ENCODE measurements at places on chromosomes 3 and 15.

DNA sequence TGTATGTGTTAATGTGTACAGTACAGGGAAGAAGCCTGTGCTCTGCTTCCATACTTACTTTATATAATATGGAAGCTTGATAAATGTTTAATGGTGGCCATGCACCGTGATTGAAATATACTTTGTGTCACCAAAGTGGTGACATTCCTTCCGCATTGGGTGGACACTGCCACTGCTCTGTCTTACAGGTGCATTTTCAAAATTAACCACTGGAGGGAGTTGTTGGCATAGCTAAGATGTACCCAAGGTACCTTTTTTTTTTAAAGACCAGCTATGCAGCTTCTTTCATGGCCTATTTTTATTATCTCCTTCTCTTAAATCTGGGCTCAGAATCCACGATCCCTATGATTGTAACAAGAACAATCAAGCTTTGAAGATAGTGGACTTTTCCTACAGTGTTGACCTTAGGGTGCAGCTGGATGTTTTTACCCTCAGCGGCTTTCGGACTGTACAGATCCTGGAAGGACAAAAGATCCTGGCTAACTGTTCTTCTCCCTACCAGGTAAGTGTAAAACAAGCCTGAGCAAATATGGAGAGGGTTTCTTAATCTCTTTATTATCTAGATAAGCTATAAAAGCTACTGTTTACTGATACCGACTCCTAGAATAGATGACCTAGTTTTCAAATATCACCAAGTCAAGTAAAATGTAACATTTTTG is 21.6 kb upstream of the PAK6 start:
- DNase-seq, result no peak

DNA sequence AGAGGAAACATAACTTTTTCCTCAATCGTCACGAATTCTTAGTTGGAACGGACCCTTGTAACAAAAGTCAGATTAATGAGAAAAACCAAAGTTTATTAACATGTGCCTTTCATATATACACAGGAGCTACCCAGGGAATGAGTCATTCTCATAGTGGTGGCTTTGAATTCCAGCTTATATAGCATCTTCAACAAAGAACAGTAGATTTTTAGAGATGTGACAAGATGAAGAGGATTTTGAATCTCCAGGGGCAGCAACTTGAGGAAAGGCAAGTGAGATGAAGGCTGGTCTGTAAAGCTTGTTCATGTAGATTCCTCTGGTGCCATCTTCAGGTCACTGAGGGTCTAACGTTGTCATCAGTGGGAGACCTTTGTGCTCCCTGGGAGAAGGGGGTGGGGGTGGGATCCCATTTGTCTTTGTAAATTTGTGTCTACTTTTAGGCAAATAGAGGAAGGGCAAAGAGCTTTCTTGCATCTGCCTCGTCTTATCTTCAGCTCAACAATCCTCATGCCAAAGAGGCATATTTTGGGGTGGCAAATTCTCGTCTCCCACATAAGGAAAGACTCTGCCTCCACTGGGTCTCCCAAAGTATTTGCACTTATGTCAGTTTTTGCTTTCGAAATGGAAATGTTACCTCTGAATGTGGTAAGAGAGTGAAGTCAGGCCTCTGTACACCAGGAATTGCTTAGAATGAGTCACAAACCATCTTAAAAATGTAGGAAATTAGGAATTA is 29.5 kb downstream of the CLEC3B start:
- no peak for DNase-seq

DNA sequence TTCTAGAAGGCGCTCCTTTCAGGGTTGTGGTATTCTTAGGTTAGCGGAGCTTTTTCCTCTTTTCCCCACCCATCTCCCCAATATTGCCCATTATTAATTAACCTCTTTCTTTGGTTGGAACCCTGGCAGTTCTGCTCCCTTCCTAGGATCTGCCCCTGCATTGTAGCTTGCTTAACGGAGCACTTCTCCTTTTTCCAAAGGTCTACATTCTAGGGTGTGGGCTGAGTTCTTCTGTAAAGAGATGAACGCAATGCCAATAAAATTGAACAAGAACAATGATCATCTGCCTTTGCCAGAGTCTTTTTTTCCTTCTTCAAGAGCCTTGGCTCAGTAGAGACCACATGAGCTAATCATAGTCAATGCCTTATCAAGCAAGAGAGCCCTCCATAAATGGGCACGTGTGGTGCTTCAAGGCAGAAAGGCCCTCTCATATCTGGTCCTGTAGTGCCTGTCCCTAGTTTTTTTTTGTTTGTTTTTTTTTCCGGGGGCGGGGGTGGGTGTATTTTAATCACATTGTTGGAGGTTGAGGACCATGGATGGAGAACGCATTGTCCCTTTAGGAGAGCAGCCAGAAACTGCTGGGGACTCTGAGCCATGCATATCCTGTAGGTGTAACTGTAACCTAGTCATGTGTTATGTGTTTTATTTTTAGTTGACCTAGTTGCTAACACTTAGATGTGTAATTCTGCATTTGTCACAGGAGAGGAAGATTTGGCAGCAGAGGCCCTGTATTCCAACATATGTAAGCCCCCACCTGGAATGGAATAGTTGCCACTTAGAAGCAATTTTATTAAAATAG is 64.7 kb upstream of the ACAD9 start:
- no peak for DNase-seq

GRCh38 chr3:112802338-112802737 is 44.3 kb downstream of the CD200R1L start:
- no peak for DNase-seq

DNA sequence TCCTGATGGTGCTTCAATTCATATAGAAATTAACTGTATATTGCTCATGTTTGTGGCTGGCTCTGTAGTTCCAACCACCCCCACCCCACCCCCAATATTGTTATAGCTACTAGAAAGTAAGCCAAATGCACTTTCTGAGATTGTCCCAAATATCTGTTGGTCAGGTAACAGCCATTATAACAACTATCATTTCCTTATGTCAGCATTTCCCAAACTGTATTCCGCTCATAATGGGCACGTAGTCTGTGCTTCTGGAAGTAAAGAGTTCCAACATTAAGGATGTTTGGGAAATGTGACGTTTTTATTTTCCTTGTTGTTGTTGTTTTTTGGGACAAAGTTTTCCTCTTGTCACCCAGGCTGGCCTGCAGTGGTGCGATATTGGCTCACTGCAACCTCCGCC is 12.2 kb upstream of the TBL1XR1 start:
- no peak for DNase-seq

DNA sequence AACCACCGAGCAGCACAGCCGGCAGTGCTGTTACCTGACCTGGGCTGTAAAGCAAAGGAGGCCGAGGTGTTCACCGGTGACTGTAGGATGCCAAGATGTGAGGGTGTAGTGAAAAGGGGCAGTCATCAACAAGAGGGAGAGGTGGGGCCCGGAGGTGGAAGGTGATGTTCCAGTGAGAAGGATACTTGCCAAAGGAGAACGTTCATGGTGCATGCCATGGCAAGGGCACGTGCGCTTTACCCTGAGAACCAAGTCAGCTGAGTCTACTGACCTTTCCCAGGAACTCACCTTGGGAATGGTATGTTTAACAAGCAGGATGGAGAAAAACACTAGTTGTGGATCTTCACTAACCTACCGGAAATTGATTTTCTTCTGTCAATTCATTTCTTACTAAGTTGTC is 211.1 kb downstream of the PDZRN3 start:
- no peak for DNase-seq
